ENCODE measurements at places on chromosomes 7 and 10.

DNA sequence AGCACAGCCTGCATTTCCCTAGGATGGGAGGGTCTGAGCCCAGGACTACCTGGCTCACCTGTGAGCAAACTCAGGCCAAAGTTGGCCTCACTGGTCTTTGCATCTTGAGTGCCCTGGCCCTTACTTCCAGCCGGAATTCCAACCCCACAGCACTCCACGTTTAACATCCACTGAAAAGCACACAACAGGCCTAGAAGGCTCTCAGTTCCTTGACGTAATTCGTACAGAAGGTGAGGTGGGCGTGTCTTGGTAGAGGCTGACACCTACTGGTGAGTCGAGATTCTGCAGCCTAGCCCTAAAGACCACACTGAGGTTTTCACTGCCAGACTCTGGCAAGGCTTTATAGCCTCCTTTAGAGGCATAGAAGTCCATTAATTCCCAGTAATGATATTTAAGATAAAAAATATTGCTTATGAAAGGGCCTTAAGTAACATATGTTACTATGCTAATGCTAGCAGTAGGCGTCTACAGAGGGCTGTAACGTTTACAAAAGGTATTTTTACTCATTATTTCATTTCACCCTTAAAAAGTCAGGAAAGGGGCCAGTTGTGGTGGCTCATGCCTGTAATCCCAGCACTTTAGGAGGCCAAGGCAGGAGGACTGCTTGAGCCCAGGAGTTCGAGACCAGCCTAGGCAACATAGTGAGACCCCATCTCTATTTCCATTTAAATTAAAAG lies 95.8 kb downstream of the HIP1 start:
- no peak for DNase-seq

- DNase-seq, result no peak
Measured at GRCh38 chr10:36220151-36220550, 578.1 kb upstream of the FZD8 start.

DNA sequence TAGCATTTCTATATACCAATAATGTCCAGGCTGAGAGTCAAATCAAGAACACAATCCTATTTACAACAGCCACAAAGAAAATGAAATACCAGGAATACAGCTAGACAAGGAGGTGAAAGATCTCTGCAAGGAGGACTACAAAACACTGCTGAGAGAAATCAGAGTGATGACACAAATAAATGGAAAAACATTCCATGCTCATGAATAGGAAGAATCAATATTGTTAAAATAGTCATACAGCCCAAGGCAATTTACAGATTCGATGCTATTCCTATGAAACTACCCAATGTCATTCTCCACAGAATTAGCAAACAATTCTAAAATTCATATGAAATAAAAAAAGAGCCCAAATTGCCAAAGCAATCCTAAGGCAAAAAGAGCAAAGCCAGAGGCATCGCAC lies 116.8 kb upstream of the ZNF32 start:
- DNase-seq, result no peak

GRCh38 chr10:104026762-104027161 lies 58.9 kb downstream of the COL17A1 start:
- DNase-seq, result no peak

DNA sequence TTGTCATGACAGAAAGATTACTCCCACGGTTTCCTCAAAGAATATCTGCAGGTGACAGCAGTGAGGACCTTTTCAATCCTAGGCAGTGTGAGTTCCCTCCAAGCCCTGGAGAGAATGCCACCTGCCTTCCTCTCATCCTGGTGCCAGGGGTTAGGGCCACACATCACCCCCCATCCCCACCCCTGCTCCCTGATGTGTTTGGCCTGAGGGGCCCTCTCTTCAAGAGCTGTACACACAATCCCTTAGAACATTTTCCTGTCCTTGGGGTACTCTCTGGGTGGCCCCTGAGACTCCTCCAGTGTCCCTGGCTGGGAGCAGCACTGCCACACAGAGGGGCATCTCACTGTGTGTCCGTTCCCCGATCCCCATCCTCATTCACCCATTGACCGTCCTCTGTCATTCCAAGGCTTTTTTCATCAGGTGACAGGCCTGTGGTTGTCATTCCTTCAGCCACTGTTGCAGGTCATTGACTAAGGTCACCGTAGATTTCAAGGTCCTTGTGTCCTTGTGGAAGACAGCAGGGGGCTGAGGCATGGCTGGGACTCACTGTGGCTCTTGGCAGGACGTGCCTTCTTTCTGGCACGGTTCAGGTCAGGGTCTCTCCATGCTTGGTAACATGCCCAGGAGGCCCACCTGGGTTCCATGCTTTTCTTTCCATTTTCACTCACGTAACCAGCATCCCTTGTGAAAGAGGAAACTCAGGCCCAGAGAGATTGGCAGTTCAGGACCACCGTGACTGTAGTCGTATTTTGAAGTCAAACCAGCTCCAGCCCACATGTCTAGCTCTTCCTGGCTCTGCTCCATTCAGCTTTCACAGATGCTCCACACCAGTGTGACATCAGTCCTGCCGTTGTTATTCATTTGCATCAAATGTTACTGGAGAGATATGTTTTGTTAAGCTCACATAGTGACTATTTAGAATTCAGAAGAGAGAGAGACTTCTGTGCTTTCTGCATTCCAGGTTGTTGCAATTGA lies 26.8 kb upstream of the BTBD16 start:
- DNase-seq, result peak; percentile 53

DNA sequence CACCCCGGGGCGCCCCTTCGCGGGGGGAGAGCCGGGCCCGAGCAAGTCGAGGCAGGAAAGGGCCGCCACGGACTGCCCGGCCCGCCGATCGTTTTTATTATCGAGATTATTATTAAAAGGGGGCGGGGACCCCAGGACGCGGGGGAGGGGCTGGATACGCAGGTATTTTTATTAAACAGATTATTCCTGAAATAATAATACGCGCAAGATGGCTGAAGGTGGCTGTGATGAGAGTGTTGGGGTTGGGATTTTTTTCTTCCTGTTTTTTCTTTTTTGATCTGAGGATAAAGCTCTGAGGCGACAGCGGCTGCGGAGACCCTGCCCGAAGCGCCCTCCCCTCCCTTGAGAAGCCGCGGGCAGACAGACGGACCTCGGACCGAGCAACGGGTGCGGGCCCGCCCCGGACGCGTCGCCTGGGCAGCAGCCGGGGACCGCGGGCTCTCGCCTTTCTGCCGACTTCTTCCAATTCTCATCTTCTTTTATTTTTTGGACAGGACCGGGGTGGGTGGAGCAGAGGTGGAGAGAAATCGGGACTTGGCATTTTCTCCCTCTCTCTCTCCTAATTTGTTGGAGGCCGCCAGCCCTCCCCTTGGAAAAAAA lies 1.4 kb upstream of the TRIM8 start:
- peak; percentile 86 for DNase-seq

- no peak for DNase-seq
Measured at GRCh38 chr10:28798428-28798955, 121.2 kb downstream of the BAMBI start.

DNA sequence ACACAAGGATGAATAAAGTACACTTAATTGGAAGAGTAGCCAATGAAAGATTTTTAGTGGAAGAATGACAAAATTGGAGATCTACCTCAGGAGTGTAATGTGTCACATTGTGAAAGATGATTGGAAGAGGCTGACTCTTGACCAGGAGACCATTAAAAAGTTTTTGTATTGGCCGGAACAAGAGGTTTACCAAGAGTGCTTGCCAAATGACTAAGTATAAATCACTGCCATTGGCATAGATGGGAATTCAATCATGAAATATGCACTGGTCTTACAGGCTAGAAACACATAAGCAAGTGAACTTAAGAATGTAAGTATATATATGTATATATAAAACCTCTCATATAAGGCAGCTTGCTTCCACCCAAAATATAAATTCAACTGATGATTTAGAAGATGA lies 58.7 kb upstream of the TFEC start:
- no peak for DNase-seq

DNA sequence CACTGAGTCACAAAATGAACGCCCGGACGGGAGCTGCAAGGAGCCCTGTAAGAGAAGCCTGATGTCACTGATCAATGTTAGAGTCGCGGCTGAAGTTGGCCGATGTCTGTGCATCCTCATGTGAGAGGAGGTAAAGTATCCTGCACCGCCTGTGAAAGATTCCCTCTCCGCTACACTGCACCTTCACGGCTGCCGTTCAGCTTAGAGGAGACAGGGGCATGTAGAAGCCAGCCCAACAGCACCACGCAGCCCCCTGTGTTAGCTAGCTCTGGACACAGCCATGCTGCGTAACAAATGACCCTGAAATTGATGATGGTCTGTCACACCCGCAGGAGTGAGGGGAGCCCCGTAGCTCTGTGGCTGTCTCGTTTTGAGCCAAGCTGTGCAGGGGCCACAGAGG lies 81.5 kb upstream of the DIP2C start:
- no peak for DNase-seq

- no peak for DNase-seq
Measured at GRCh38 chr10:128894641-128895040, 572.4 kb upstream of the MGMT start.

GRCh38 chr7:45969940-45970339 lies 48.9 kb upstream of the IGFBP3 start:
- DNase-seq, result no peak

DNA sequence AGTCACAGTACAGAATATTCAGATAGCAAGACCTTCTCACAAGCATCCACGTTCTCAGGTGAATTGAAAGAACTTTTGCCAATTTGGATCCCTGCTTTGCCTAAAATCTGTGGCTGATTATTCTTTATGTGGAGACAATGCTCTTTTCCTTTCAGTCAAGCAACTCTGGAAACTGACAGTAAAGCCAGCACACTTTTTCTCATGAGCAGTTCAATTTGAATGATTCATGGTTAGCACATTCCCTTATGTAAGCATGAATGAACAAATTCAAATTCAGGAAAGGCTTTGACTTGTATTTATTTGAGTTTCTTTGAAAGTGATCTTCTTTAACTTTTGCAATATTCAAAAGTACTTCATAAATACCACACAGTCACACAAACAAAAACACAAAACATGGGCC lies 57.6 kb downstream of the MEOX2 start:
- no peak for DNase-seq

DNA sequence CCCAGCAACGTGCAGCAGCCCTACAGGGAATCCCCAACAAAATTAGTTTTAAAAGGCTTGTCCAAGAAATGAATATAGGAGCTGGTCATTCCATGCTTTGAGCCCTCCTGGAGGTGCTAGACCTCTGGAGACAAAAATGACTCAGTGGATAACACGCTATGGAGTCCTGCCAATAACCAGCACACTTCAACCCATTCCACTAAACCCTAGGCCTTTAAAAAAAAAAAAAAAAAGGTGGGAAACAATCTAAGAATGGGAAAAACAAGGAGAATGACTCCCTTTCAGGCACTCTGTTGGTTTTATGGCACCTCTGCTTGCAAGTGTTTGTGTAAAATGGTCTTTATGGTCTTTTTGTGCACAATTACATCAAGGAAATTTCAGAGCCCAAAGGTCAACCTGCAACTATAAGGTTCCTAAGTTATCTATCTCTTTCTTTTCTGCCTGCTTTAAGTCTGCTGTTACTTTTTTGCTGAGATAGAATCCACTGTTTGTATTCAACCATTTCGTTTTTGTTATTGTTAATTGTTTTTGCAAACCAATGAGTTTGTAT lies 21.3 kb downstream of the AVL9 start:
- DNase-seq, result no peak

DNA sequence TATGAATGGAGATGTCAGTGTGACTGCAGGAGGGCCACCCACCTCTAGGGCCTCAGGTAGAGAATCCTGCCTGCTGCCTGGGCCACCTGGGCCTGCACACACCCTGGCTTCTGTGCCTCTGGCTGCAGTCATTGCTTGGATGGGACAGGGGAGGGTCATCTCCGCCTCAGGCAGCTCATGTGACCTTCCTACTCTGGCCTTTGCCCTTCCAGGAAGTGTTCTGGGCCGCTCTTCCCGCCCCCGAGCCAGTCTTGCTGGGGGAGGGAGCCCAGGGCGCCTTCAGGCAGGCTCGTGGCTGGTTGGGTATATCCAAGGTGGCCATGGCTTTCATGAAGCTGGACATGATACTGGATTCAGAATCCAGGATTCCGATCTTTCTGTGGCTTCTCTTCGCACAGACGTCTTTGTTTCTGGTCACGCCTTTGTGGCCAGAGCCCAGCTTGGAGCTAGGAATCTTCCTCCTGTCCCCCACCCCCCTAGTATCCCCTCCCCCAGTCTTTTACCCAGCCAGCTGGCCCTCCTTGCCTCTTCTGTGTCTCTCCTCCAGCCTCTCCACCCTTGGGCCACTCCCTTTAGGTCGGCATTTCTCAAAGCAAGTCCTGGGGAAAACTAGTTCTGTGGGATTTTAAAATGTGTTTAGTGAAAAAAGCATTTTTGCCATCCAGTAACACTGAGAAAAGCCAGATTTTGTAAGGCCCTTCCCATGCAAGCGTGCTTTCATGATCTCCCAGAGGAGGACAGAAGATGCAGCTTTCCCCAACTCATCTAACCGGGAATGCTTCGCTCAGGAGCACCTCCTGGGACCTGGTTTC lies 119.6 kb downstream of the ZMIZ1 start:
- DNase-seq, result no peak

GRCh38 chr7:56028942-56029630 lies 22.2 kb downstream of the PSPH start:
- no peak for DNase-seq

Measured in sciatic nerve (tissue), 2 donors.